Fibroblast of gingiva (primary cell): ENCODE measurements at places on chromosomes 7 and 10.

DNA sequence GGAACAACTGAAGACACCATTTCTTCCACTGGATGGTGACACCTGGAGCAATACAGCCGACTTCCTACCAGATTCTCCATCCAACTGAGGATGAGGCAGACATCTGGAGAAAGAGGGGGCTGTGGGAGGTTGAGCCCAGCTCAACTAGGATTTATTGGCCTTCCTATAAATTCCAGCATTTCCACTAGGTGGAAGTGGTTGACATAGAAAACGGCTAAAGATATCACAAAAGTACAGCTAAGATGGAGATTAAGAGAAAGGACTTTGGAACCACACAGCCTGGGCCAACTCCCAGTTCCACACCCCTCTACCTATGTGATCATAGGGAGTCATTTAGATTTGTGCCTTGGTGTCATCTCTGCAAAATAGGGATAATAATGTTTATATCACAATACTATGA, 61.3 kb upstream of the CAV2 start:
- DNase-seq = no peak

DNA sequence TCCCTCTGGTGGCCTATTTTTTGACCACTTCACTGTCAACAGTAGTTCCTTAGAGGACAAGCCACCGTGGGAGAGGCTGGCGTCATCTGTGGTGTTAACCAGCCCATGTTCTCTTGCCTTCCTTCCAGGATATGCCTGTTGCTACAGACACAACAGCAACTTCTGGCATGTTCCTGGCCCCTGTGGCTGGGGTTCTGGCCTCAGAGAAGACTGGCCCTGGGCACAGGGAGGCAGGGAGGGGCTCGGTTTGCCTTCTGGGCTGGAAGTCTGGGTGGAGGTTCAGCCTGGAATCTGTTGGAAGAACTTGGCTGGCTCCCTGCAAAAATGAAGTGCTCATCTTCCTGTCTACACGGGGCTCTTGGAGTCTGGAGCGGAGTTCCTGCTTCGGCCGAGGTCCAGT, 25.7 kb downstream of the GOLGA7B start:
- DNase-seq = no peak

DNA sequence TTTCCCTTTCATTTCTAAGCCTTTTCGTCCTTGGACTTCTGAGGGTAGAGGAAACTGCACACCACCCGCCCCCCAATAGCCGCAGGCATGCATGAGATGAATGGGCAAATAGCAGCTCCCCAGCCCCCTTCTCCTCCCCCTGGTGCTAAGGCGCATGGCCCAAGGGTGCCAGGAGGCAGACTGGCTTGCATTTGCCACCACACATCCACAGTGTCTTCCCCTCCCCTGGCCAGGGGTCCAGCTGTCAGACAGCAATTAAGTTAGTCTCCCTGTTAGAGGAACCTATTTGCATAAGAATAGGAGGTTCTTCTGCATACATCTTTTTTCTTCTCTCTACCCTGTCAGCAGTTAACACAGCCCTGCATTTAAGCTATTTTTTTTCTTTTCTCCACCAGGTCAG, 20.2 kb downstream of the TOMM7 start:
- no peak for DNase-seq

DNA sequence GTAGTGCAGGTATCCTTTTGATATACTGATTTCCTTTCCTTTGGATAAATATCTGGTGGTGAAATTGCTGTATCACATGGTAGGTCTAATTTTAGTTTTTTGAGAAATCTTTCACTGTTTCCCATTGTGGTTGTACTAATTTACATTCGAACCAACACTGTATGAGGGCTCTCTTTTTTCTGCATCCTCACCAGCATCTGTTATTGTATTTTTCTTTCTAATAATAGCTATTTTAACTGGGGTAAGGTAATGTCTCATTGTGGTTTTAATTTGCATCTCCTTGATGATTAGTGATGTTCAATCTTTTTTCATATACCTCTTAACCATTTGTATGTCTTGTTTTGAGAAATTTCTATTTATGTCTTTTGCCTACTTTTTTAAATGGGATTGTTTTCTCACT, 335.4 kb upstream of the MTPN start:
- DNase-seq = no peak

GRCh38 chr7:124072603-124073309, 39.9 kb upstream of the TMEM229A start:
- DNase-seq = peak; percentile 24

DNA sequence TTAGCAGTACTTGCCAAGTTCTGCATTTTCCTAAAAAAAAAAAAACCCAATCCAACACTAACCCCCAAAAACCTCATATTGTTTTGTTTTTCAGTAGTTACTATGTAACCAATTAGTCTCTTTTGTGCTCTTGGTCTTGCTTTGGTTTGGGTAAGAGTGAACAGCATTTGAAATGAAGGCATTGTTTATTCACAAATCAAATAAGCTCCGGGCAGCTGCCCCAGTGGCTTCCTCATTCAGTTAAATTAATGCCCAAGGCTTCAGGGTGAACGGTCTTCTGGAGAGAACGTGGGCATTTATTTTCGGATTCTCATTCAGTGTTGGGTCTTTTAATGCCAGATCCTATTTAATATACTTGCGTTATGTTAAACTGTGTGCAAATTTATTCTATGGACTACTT, 108.7 kb downstream of the GFRA1 start:
- DNase-seq = no peak

GRCh38 chr10:65394502-65395297, 1531.1 kb upstream of the LRRTM3 start:
- no peak for DNase-seq

DNA sequence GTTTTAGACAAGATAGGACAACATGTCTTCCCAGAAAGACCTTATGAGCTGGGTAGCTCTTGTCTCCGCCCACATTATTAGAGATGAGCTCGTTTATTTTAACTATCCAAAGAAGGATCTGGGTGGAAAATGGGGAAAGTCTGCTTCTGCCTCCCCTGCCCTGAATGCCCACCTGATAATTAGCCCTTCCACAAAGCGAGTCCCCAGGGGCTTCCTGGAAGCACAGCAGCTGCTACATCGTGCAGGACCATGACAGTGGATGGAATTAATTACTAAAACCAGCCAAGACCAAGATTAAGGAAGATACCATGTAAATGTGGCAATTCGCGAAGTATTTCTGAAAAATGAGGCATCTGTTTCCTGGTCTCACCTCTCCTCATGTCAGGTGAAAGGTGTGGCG, 374.4 kb downstream of the PAXIP1 start:
- DNase-seq = no peak

GRCh38 chr10:96334616-96335526, 23.9 kb downstream of the OPALIN start:
- DNase-seq = peak; percentile 33

DNA sequence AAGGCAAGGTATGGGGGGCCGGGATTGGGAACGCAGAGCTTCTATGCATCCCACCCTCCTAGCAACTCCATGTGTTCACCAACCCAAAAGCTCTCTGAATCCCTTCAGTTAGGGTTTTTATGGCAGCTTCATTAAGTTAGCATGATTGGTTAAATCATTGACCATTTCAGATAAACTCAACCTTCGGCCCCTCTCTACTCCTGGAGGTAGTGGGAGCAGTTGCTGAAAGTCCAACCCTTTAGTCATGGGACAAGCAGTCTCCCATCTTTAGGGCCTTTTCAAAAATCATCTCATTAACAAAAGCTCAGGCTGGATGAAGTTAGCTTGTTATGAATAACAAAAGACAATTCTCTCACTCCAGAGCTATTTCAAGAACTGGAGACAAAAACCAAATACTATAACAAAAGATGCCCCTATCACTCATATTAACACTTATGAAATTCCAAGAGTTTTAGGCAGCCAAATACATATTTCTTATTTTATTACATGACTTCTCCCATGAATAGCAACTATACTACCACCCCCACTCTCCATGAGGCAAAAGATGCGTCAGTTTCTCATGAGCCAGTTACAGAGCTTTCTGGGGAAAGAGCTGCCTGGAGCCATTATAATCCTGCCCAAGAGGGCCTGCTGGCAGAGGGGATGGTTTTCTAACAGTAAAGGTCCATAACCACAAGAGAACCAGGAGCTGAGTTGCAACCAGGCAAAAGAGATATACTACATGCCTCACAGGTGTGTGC, 44.6 kb downstream of the SLC16A12 start:
- no peak for DNase-seq

- no peak for DNase-seq
These were observed 37.5 kb upstream of the ARID5B start for GRCh38 chr10:61863981-61864380.

DNA sequence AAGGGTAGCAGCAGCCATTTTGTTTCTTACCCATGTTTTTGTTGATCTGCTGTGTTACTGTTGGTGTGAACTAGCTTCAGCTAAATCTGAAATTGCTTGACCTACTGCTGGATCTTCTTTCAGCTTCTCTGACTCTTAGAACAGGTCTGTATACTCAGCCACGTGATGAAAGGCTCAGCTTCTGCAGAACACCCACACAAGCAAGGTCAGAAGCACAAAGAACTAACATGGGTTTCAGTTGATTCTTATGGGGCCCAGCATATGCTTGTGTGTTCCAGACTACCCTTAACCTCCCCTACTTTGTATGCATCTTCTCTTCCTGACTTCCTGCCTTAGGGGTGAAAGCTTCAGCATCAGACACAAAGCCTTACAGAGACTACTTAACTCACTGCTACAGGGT, 186.8 kb downstream of the HGF start:
- no peak for DNase-seq

GRCh38 chr10:20089879-20090278, 273.6 kb downstream of the PLXDC2 start:
- DNase-seq = no peak

DNA sequence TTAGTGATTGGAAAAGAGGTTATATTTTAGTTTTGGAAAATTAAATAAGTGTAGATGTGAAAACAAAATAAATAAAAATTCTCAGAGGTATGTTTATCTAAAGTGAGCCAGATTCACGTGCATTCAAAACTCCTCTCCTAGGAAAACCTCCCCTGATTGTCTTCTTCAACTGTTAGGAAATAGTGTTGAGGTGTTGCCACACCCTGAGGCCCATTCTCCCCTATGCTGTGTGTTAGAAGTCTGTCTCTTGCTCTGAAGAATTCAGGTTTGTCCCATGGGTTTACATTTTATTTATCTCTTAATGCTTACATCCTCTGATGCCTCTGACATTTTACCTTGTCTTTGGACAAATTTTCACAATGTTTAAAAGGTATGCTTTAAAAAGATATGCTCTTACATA, 40.3 kb downstream of the PTPRE start:
- DNase-seq = no peak

- no peak for DNase-seq
These were observed 65.1 kb upstream of the CYP26C1 start for GRCh38 chr10:92995509-92995908.

DNA sequence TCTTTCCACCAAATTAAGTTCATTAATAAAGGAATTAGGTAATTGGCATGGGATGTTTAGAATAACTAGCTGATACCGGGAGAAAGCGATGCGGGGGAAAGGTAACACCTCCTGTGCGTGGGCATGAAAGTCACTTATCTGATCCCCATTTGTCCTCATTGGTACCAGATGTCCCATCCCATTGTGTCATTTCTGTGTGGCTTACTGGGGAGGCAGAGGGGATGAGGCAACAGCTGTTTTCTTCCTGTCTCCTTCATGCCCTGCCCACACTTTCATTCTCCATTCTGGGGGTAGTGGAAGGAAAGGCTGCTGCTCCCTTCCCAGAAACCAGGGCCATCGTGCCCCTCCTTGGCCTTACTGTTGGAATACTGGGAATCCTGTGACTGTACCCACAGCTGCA, 27.1 kb downstream of the EEPD1 start:
- DNase-seq = no peak

DNA sequence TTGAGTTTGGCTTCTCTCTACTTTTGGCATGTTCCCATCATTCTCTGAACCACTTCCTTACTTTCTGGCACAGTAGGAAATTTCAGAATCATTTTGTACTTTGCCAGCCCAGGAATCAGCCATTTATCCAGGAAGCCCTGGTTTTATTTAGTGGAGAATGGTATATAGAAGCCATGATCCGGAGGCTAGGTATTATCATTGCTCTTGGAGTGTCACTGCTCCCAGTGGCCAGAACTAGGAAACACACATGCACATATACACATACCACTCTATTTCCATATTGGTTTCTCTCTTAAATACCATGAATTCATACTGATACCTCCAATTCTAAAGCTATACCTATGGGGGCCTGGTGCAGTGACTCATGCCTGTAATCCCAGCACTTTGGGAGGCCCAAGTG, 36.3 kb downstream of the SUFU start:
- peak; percentile 14 for DNase-seq

GRCh38 chr10:112087953-112088456, 95.6 kb downstream of the GPAM start:
- DNase-seq = no peak

GRCh38 chr7:31327071-31327470, 13.5 kb downstream of the NEUROD6 start:
- DNase-seq = no peak

- peak; percentile 56 for DNase-seq
These were observed 41.5 kb upstream of the KMT2E start for GRCh38 chr7:104972500-104972899.

DNA sequence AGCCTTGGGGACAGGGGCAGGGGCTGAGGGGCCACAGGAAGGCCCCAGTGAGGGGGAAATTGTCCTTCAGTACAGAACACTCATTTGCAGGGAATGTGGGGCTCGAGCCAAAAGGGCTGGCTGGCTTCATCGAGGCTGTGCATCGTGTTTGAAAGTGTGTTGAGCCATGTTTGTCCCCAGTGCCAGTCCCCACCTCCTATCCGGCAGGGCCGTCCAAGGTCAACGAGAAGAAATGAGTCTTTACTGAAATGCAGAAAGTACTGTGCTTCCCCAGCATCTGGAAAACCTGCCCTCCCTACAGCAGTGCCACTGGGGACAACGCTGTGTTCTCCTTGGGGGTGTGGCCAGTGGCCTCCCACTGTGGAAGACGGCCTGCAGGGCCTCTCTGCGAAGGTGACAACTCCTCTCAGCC, 214.1 kb downstream of the KLF6 start:
- peak; percentile 12 for DNase-seq

DNA sequence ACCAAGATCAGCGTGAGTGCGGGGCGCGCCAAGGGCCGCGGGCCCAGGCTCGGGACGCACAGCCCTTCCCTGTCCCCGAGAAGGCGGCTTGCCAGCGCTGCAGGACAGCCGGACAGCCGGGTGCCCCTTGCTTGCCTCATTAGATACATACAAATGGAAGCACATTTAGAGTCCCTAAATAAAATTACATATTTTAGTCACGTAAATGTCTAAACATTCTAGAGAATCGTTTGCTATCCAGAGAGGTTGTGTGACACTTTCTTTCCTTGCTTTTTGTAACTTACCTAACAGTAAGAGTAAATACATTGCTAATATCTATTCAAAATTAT, 4.8 kb downstream of the VSTM2A start:
- DNase-seq = no peak

DNA sequence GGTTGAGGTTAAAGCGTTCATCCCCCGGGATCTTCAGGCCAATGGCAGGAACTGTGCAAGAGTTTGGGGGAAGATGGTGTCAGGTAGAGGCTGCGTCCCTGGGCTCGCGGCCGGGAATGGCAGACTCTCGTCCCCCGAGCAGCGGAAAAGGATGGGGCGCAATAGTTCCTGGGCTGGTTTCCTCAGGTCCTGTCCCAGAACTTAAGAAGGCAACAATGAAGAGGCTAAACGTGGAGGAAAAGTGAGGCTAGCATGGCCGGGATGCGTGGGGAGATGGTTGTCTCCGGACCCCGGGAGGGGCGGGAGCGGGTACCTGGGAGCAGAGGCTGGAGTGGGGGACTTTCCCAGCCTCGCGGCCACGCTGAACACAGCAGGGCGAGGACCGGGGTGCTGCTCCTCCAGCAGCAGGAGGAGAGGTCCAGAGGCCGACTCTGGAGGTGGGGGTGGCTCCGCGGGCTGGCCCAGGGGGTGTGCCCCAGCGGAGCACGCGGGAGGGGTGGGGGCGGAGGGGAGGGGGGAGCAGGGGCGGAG, 882 bp downstream of the IRF5 start:
- DNase-seq = no peak
